HT1080 (cell line): ENCODE measurements at places on chromosomes 16 and 17. TPM values are rescaled to one million over a fixed set of nuclear protein-coding genes. Genes with fewer than 3 reads are reported as not detected.

- DNase-seq, result no peak
These were observed 354.0 kb upstream of the CCL2 start for GRCh38 chr17:33901085-33901484.

GRCh38 chr17:50835301-50836234, at the start of gene WFIKKN2:
WFIKKN2 (plus strand) TSS chr17:50835586; CDS start chr17:50835938, 352 bp downstream.
- DNase-seq, result no peak

GRCh38 chr17:77839698-77840512, 118.6 kb upstream of the TNRC6C start:
- no peak for DNase-seq

- no peak for DNase-seq
These were observed 9.6 kb downstream of the ITGAD start for GRCh38 chr16:31402687-31403086.

DNA sequence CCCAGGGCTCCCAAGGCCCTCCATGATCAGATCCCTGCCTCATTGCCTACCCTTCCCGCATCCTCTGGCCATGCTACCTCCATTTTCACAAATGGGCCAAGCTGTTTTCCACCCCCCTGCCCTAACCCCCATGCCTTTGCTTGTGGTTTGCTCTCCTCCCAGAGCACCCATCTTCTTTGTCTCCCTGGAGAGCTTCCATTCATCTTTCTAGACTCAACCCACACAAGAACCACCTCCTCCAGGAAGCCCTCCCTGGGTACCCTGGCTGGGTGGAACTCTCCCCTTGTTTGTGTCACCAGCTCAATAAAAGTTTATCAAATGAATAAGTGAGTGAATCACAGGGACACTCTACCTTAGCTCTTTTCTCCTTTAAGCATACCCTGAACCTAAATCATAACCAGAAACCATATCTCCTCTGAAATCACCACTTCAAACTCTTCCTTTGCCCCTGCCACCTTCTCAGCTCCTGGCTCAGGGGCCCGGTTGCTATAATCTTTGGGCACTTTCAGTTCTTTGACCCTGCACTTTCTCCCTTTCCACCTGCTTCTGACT, 2.9 kb upstream of the SCN4A start:
- no peak for DNase-seq

DNA sequence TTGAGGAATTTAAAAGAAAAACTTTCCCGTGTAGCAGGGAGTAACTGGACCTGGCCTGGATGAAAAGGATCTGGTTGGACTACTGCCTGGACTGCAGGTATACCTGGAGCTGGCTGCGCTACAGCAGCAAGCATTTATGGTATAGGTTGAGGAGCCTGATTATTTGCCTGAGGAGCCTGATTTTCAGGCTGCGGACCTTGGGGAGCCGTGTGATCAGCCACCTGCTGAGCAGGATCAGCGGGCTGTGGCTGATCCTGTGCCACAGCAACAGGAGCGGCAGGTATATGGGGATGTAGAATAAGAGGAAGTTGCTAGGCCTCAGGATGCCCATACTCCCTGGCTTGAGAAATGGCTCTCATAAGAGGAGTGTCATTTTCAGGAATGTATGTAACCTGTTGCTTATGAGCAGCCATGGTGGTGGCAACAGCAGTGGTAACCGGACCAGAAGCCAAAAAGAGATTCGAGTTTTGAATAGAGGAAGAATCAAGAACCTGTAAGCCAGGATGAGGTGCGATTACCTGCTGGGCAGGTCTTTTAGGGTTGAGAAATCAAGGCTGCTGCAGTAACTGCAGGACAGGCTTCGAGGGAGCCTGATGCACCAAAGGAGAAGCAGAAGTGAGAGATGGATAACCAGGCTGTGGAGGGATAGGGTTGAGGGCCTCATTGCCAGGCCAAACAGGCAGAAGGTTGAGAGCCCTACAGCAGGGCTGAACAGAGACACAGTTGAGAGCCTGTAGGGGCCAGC, 60.9 kb upstream of the ARL4D start:
- DNase-seq, result no peak

GRCh38 chr17:82118815-82119380, 20.9 kb upstream of the FASN start:
- no peak for DNase-seq

The RNF157 gene
- total RNA-seq, result 0.10 and 0.23 TPM in 2 replicates

The HS3ST3A1 gene
- 163 and 187 TPM in 2 replicates for total RNA-seq

The OR1A1 gene
- total RNA-seq, result not detected in 2 replicates
